CD4-positive, CD25-positive, alpha-beta regulatory T cell (primary cell): ENCODE measurements at places on chromosomes 2 and 18. TPM values are rescaled to one million over a fixed set of nuclear protein-coding genes. Genes with fewer than 3 reads are reported as not detected.

GRCh38 chr2:6184532-6185292, 492.5 kb downstream of the SOX11 start:
- DNase-seq: no peak
- H3K27ac ChIP-seq: no peak overlapping the region
- no peaks in the 10 kb centered on the region for H3K27me3 ChIP-seq
- H3K36me3 ChIP-seq: no peaks in the 10 kb centered on the region
- no peaks in the 10 kb centered on the region for H3K4me1 ChIP-seq

DNA sequence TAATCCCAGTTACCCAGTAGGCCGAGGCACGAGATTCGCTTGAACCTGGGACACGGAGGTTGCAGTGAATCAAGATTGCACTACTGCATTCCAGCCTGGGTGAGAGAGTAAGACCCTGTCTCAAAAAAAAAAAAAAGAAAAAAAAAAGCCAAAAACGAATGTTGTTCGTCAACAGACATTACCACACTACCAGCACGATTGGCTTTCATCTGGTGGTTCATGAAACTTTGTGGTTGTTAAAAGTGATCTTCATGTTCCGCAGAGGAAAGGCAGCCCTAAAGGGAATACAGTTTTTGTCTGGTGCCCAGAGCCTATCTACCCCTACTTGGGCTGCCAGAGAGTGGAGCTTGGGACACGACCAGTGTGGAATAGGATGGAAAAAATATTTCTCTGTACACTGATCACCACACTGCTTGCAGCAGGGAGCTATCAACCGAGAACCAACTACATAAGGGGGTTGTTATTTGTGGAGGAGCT, 13.6 kb upstream of the CXCR4 start:
- peaks cover 99% of the 10 kb centered on the region for H3K4me1 ChIP-seq
- peak overlapping the region; percentile 73 for H3K4me3 ChIP-seq
- H3K36me3 ChIP-seq: no peaks in the 10 kb centered on the region
- H3K27me3 ChIP-seq: no peaks in the 10 kb centered on the region
- peak overlapping the region; percentile 99 for H3K27ac ChIP-seq

GRCh38 chr2:6872394-6872793, 5.2 kb upstream of the RSAD2 start:
- H3K27me3 ChIP-seq: no peaks in the 10 kb centered on the region
- no peak overlapping the region for H3K4me3 ChIP-seq
- no peak for DNase-seq
- peaks cover 7% of the 10 kb centered on the region for H3K4me1 ChIP-seq
- H3K36me3 ChIP-seq: no peaks in the 10 kb centered on the region
- no peak overlapping the region for H3K27ac ChIP-seq

DNA sequence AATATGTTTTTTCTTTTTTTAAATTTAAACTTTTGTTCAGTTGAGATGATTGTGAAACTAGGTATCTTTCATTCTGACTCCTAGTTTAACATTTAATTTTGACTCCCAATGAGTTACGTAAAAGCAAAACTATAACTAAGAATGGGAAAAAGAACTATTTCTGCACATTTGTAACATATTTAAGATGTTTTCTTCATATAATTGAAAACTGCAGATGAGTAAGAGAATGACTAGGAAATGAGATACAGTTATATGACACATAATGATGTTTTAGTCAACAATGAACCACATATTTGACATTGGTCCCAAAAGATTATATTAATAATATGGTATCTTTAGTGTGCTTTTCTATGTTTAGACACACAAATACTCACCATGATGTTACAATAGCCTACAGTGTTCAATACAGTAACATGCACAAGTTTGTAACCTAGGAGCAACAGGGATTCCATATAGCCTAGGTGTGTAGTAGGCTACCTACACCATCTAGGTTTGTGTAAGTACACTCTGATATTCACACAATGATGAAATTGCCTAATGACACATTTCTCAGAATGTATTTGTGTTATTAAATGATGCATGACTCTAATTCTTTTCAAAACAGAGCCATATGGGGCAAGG, 12.6 kb downstream of the ERMN start:
- H3K4me1 ChIP-seq: no peaks in the 10 kb centered on the region
- DNase-seq: no peak

DNA sequence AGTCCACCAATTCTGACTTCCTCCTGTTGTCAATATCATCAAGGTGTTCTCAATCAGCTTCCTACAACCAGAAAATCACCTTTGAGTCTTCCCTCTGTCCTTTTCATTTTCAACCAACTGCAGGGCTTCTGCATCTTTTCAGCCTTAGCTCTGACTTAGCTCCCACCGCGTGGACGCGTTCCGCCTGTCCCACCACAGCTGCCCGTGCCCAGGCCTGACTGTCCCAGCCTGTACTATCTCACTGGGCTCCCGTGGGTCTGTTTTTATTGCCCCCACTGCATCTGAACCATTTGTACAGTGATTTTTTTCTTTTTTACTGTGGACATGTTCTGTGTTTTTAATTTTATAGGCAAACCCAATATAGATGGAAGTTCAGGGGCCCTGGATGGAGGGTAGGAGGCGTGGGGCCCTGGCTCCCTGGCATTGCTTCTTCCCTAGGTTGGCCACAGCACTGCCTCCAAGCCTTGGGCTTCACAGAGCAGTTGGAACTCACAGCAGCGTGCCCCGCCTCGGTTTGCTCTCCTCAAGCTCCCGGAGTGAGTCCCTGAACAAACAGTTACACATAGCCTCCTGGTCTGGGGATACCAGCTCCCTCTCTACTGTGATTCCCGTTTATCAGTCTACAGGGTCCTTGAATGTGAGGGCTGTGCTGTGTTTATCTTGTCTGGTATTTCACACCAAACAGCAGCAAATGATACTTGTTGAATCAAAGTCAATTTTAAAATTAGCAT, 280.6 kb upstream of the PXDN start:
- no peaks in the 10 kb centered on the region for H3K4me1 ChIP-seq
- H3K27me3 ChIP-seq: no peaks in the 10 kb centered on the region
- H3K36me3 ChIP-seq: no peaks in the 10 kb centered on the region
- H3K4me3 ChIP-seq: no peak overlapping the region
- DNase-seq: no peak

DNA sequence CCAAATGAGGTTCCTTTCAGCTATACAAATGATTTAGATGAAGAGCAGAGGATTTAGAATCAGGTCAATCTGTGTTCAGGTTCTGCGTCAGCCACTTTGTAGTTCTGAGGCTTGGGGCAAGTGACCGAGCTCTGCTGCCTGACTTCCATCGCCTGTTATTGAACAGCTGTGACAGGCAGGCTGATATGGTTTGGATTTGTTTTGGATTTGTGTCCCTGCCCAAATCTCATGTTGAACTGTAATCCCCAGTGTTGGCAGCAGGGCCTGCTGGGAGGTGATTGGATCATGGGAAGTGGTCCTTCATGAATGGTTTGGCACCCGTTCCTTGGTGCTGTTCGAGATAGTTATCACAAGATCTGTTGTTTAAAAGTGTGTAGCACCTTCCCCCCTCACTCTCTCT, 18.6 kb downstream of the TYMS start:
- no peaks in the 10 kb centered on the region for H3K4me1 ChIP-seq
- H3K4me3 ChIP-seq: no peak overlapping the region
- no peak overlapping the region for H3K27ac ChIP-seq
- H3K27me3 ChIP-seq: no peaks in the 10 kb centered on the region
- DNase-seq: no peak

- H3K4me1 ChIP-seq: no peaks in the 10 kb centered on the region
- H3K27me3 ChIP-seq: no peaks in the 10 kb centered on the region
- no peak overlapping the region for H3K4me3 ChIP-seq
- H3K27ac ChIP-seq: no peak overlapping the region
Observed at GRCh38 chr2:161123531-161124030, 36.6 kb upstream of the TANK start.

DNA sequence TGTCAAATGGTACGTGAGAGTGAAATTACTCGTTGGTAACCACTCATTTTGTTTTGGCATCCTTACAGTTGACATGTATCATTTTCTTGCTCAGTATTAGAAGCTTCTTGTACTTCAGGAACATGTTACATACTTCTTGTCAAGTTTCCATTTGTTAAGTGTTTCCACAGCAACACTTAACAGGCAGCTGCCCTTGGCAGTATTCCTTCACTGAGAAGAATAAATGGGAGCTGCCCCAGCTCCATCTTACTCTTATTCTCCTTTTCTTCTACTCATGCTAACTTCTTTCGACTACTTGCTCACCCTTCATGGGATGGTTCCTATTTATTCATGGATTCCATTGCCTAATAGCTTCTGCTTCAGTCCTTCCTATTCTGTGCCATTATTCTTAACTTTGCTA, 60.1 kb upstream of the TUBA3E start:
- H3K36me3 ChIP-seq: no peaks in the 10 kb centered on the region
- peaks cover 6% of the 10 kb centered on the region for H3K27me3 ChIP-seq
- no peak overlapping the region for H3K4me3 ChIP-seq
- DNase-seq: no peak
- H3K4me1 ChIP-seq: no peaks in the 10 kb centered on the region

- no peaks in the 10 kb centered on the region for H3K27me3 ChIP-seq
- H3K36me3 ChIP-seq: no peaks in the 10 kb centered on the region
- no peak overlapping the region for H3K4me3 ChIP-seq
Observed at GRCh38 chr18:11146238-11146946, 3.0 kb downstream of the PIEZO2 start.

DNA sequence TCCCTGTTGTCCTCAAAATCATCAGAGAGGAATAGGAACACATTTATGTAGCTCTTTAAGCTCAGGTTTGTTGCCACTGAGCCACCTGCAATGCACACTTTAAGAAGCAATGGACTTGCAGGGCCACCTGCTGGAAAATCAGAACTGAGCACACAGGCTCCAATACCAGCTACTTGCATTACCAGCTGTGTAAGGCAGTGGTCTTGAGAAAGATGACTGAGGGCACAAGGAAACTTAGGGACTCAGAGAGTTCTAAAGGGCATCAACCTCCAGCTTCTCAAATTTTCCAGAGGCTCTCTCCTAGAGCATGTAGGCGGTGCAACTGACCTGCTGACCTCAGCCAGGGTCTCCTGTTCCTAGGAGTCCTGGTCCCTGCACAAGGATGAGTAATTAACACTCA, 2.5 kb upstream of the CNDP2 start:
- H3K27me3 ChIP-seq: no peaks in the 10 kb centered on the region
- H3K4me3 ChIP-seq: no peak overlapping the region
- H3K4me1 ChIP-seq: peaks cover 30% of the 10 kb centered on the region
- DNase-seq: peak; percentile 85
- no peaks in the 10 kb centered on the region for H3K36me3 ChIP-seq

- DNase-seq: no peak
- no peak overlapping the region for H3K4me3 ChIP-seq
- H3K36me3 ChIP-seq: no peaks in the 10 kb centered on the region
- H3K4me1 ChIP-seq: no peaks in the 10 kb centered on the region
Observed at GRCh38 chr2:128724547-128724946, 405.9 kb upstream of the HS6ST1 start.

GRHL1 gene
- polyA plus RNA-seq: 0.11 TPM

REEP1 gene
- not detected for polyA plus RNA-seq
